CD4-positive, alpha-beta T cell (primary cell): ENCODE measurements at places on chromosomes 13 and 19.

DNA sequence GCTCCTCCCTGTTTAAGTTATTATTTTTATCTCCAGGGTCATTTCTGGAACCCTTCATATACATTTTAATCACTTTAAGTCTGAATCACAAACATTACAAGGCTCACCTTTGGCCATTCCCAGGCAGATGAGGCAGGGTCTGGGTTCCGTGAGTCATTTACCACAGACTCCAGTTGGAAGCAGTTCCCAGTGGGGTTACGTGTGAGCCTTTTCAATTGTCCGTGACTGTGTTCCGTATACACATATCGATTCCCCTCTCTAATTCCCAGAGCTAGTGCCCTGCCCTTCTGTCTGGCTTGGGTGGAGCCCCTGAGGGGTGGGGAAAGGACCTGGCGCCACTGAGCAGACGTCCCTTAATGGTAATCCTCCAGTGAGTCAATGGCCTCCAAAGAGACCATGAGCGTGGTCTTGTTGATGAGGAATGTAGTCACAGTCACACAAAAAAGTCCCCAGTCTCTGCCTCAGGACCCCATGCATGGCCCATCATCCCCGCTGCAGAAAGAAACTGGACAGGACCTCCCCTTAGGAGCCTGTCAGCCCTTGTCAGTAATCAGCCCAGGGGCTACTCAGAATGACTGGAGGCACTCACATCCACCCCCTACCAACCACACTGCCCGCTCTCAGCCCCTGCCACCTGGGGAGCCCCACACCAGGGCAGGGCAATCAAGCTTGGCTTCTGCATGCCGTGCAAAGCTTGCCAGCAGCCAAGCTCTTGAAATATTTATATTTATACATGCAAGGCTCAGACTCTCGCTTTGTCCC, 144.4 kb downstream of the ZIC5 start:
- no peaks in the 10 kb centered on the region for H3K27me3 ChIP-seq
- no peak overlapping the region for H3K4me3 ChIP-seq
- DNase-seq: no peak
- no peaks in the 10 kb centered on the region for H3K4me1 ChIP-seq
- H3K36me3 ChIP-seq: no peaks in the 10 kb centered on the region

DNA sequence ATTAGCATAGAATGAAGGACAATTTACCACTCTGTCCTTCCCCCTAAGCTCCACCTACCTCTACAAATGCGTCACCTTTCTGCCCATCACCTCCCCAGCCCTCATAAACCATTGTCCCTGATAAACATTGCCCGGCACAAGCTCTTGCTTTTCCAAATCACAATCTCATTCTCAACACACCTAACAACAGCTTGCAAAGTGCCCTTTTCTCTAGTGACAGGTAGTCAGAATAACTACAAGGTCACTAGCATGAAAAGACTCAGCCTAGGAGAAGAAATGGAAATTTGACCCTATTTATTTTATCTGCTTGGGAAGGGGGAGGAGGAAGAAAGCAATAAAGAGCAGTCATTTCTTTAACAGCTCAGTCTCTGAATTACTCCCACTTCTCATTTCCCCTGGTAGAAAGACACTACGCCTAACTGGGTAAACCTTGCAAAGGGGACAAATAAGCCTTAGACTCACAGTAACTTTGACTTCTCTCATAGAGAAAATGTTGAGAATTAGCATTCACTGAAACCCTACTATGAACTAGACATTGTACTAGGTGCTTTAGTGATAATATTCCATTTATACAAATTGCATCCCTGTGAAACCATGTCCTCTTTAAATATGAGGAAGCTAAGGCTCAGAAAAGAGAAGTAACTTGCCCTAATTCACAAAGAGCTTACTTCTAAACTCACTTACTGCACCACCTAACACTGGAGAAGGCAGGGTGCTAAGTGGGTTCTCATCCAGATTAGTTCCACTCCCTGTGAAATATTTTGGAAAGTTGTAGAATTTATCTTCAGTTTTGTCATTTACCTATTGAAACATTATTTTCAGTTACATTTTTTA, 116.2 kb upstream of the FNDC3A start:
- no peaks in the 10 kb centered on the region for H3K4me1 ChIP-seq
- no peak overlapping the region for H3K27ac ChIP-seq
- H3K36me3 ChIP-seq: no peaks in the 10 kb centered on the region
- DNase-seq: no peak

DNA sequence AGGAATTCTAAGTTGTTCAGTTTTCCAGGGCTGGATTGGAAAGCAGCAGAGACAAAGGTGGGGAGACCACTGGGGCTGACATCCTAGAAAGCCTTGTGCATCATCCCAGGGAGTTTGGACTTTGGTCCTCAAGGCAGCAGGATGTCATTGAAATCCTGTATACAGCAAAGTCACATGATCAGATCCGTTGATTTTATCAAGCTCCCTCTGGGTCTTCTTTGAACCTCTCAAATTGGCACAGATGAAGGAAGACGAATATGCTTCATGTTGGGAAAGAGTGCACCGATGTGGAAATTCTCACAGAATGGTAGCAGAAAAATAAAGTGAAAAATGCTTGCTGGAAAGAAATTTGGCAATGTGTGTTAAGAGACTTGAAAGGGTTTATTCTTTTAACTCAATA, 149.8 kb upstream of the TMTC4 start:
- H3K36me3 ChIP-seq: no peaks in the 10 kb centered on the region
- peaks cover 2% of the 10 kb centered on the region for H3K27me3 ChIP-seq
- H3K4me3 ChIP-seq: no peak overlapping the region

GRCh38 chr13:39577838-39578491, 25.0 kb downstream of the LHFPL6 start:
- no peak overlapping the region for H3K27ac ChIP-seq
- no peak for DNase-seq
- H3K27me3 ChIP-seq: no peaks in the 10 kb centered on the region
- H3K4me1 ChIP-seq: no peaks in the 10 kb centered on the region
- no peak overlapping the region for H3K4me3 ChIP-seq

- peaks cover 13% of the 10 kb centered on the region for H3K36me3 ChIP-seq
- DNase-seq: no peak
- peaks cover 33% of the 10 kb centered on the region for H3K4me1 ChIP-seq
- H3K4me3 ChIP-seq: no peak overlapping the region
- no peaks in the 10 kb centered on the region for H3K27me3 ChIP-seq
- no peak overlapping the region for H3K27ac ChIP-seq
Measured at GRCh38 chr19:17869114-17869608, 2.6 kb upstream of the SLC5A5 start.

DNA sequence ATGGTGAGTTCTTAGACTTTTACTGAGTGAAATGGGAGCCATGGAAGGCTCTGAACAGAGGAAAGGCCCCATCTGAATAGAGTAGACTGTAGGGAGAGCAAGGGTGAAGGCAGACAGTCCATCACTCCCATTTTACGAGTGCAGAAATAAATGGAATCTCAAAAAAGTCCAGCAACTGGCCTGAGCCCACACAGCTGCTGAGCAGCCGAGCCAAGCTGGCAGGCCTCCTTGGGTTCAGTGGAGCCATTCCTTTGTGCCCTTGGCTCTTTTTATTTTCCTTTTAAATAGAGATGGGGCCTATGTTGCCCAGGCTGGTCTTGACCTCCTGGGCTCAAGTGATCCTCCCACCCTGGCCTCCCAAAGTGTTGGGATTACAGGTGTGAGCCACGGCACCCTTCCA, 1.0 kb upstream of the MYH14 start:
- H3K27me3 ChIP-seq: peaks cover 49% of the 10 kb centered on the region
- no peak overlapping the region for H3K27ac ChIP-seq
- peaks cover 11% of the 10 kb centered on the region for H3K4me1 ChIP-seq
- DNase-seq: no peak
